ENCODE measurements at places on chromosomes 2 and 18.

- no peak for DNase-seq
Measured at GRCh38 chr2:30978044-30978443, 160.2 kb downstream of the GALNT14 start.

- no peak for DNase-seq
Measured at GRCh38 chr18:72171596-72171995, 372.5 kb downstream of the CBLN2 start.

DNA sequence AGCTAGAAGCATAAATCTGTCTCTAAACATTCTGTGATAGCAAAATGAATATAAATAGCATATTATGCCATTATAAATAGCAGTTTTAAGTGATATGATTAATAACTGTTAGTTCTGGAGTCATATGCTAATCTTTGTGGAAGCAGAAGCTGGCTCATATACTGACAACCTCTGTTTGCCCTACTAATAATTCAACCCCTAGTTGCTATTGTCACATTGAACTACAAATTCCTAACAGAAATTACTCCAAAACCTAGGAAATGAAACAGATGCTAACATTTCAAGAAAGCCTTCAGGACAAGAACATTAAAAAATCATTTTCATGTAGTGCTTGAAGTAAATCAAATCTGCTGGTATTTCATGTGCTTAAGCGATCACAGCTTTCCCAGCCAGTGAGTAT lies 28.2 kb downstream of the CALCRL start:
- no peak for DNase-seq

DNA sequence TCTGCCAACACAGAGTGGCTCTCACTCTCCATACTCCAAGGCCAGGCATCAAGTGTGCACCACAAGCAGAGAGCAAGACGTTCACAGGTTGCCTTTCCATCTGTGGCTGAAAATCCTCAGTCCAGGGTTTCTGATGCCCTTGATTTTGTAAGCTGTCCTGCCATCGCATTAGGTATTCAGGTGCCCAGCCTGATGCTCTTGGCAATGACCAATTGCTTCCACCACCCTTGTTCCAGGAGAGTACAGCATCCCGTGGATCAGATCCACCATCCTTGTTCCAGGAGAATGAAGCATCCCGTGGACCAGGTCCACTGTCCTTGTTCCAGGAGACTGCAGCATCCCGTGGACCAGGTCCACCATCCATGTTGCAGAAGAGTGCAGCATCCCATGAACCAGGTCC lies 133.4 kb upstream of the GPC1 start:
- no peak for DNase-seq

DNA sequence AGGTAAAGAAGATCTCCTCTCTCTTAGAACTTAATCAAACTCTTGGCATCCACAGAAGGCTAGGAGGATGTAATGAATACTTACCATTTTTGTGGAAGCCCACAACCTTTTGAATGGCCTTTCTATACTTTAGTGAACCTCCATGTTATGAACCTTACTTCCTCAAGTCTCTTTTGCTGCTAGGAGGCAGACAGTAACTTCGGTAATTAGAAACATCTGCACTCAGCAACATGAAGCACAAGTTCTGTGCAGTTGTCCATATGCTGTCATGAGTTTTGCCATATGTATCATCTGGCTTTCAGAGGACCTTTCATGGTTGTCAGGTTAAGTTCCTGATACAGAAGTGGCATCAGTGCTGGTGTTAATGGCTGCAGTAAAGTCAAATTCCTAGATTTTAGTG lies 50.4 kb downstream of the PDK1 start:
- no peak for DNase-seq

DNA sequence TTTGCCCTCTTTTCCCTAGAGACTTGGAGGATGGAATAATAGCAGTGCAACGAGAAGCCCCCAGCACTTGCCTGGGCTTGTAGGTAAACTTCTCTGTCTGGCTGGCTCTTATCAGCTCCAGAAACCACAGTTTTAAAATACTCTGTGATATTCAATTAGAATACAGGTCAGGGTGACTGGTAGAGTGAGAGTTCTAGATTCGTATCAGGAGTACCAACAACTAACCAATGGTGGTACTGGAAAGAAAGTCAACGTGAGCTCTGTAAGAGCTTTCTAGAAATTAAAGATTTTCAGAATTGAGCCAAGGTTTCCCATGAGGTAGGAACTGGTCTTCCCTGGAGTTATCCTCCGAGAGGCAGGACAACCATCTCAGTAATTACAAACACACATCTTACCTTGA lies 216.9 kb downstream of the NYAP2 start:
- no peak for DNase-seq

Measured in GM12864 (cell line).